ENCODE measurements at places on chromosomes 2 and 18.

- DNase-seq: no peak
Observed at GRCh38 chr18:34039201-34039600, 185.5 kb downstream of the NOL4 start.

GRCh38 chr2:173062801-173063200 lies 12.8 kb upstream of the MAP3K20 start:
- DNase-seq: no peak

DNA sequence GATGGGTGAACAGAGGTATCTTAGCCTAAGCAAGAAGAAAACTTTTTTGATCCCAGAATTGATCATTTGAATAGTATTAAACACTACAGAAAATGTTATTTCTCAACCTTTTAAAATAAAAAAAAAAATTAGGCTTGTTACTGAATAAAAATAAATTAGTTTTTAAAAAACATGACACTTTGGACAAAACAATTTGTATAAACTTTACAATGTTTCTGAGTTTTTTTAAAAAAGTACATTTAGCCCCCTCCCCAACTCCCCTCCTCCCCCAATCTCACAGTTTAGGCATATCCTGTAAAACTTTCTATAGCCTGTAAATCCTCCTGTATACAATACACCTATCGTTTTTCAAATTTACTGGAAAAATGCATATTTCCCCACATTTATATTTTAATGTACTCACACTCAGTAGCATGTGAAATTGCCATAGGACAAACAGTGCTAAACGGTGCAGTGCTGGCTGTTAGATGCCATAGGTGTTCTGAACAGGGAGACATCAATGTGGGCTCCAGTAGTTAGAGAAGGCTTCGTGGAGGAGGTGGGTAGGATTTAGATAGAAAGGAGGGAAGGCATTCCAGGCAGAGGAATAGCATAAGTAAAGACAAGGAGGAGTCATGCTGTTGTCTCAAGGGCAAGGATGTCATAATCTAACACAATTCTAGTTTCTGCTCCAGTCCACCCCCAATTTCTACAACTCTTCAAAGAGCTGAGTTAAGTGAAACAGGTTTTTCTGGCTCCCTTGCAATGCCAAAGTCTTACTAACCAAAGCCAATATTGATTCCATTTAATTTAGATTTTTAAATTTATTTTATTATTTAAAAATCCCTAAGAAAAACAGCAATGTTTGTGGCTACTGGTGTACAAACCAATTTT lies 50.9 kb downstream of the SP3 start:
- DNase-seq: no peak

GRCh38 chr18:50734886-50735285 lies 84.9 kb downstream of the MRO start:
- DNase-seq: no peak

DNA sequence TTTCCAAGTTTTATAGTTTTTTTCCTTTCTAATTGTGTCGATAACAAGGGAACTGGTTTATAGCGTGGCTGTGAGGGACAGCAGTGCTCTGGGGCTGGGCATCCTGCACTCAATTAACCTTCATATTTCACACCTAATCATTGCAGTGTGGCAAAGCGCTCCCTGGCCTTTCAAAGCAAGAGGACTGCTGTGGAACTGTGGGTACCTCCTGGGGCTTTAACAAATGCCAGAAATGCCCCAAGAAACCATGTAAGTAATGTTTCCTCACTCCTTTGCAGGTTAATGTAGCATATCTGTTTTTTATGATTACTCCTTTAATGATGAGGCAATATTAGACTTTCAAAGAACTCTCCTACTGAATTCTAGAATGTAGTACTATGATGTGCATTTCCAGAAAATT lies 259.0 kb upstream of the RASGRP3 start:
- no peak for DNase-seq

DNA sequence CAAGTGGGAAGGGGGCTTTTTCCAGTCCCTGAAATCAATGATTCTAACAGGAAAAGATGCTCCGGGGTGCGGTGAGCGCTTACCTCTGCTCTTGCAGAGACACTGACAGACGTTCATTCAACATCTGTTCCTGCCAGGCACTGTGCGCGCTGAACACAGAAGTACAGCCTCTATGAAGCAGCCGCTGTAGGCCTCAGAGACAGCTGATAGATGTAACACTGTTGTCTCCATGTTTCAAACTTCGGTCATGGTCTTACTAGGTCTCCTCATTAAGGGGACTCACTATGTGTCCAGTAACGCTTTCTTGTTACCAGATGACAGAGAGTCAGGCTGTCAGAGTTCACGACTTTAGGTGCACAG lies 649 bp upstream of the CLIP4 start:
- peak; percentile 21 for DNase-seq

- DNase-seq: no peak
Observed at GRCh38 chr2:56531668-56532420, 348.1 kb downstream of the CCDC85A start.

DNA sequence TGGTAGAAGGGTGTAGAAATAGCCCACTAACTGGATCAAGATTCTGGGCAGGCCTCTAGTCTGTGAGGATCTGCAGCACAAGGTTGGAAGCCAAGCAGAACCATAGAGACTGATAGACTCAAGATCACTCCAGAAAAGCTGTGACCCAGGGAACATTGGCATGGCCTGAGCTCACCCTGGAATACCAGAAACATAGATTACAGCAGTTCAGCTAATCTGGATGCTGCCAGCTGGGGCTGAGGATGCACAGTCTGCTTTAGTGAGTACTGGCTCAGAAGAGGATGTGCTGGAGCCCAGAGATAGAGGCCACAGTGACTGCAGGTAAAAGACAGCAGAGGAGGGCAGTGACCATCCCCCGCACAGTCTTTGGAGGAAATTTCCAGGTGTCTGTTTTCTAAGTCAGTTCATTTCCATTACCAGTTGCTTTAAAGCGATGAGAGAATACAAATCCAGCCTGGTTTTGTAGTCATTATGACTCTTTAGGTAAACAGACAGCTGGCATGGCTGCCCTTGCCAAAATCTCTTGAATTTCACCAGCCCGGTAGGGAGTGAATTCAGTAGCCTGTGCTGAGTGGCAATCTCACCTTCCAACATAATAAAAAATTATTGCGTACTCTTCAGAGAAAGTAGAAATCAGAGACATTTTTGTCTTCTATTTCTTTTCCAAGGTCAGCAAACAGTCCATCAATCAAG lies 119.2 kb downstream of the ANTXR1 start:
- no peak for DNase-seq

- peak; percentile 28 for DNase-seq
Observed at GRCh38 chr18:5729983-5730699, 165.2 kb downstream of the TMEM200C start.

DNA sequence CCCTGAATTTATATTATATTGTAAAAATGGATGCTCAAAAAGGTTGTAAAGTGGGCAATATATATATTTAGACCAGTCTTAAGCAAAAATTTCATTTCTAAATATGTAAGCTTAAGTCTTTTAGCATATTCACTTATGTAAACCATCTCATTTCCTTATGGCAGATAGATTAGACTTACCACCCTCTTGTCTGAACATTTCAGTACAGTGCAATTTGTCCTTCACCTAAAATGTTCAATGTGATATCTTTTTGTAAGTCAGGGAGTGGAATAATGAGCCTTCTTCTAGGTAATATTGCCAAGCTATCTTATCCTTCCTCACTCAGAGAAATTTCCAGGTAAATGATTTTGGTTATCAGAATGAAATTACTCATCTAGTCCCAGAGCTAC lies 92.3 kb downstream of the KLF7 start:
- no peak for DNase-seq

DNA sequence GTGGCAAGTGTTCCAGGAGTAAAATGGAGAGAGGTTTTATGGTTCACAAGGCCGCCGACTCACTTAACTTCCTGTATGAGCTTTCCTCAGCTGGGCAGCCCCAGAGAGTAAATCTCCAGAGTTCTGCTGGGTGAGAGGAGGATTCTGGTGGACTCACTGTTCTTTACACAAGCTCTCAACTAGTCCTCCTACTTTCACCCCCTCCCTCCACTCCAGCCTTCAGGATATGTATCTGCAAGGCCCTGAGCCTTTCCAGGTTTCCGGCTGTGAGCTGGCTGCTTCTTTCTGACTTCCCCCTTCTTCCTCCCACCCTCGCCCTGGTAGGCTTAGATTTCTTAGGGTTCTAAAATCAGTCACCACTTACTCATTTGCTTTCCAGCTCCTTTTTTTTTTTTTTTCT lies 34.0 kb downstream of the EML6 start:
- DNase-seq: no peak

DNA sequence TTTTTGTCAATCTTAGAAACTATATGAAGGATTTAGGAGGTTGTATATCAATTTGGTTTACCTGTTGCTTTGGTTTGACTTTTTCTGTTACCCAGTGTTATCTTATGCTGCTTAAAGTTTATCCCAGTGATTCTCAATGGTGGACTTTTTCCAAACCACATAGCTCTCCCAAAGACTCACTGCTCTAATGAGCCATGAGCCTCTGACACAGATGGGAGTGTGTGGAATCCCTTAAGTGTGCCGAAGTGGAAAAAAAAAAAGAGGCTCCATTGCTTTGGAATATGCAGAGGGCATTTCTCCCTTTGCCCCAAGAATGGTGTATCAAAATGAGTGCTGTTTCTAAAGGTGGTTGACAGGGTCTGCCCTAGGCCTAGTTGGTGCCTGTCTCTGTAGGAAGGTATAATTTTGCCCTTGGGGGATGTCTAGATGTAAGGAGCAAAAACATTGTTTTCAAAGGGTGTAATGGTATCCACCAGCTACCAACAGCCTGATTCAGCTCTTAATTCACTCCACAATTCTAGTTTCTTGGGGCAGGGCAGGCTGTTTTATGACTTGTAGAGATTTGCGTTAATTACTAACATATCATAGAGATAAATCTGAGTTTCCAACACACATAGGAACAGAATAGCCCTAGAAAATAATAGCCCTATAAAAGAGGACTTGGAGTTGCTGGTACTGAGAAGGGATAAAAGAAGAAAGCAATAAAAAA lies 64.3 kb upstream of the CYP26B1 start:
- no peak for DNase-seq

GRCh38 chr18:31162419-31162793 lies 250 bp downstream of the DSC1 start:
- DNase-seq: no peak

- no peak for DNase-seq
Observed at GRCh38 chr2:67834482-67834881, 228.3 kb downstream of the C1D start.

GRCh38 chr2:192162392-192163042 lies 32.2 kb downstream of the TMEFF2 start:
- DNase-seq: peak; percentile 54

GRCh38 chr18:49460976-49461601 lies 644 bp upstream of the DYM start:
- no peak for DNase-seq

- no peak for DNase-seq
Observed at GRCh38 chr2:107525406-107525805, 301.3 kb upstream of the RGPD4 start.

GRCh38 chr18:76406791-76407190 lies 88.3 kb downstream of the ZNF516 start:
- DNase-seq: no peak

DNA sequence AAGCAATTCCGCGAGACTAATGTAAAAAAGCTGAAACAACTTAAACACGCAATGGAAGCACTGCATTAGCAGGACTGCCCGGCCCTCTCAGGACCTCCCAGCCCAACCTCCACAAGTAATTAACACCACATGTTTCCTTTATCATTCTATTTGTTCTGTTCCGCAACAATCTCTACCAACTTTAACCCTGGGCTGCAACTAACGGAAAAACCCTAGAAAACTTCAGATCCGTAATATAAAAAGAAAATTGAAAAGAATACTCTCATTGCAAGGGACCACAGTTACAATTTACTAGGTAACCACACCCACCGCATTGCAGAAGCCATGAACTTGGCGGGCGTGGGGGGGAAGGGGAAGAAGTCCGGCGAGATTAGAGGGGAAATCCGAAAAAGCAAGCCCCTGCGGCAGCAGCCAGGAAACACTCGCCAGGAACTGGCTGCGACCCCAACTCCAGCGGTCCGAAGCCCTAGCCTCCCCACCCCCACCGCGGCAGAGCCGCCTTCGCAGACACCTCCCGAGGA lies 1.2 kb downstream of the EPB41L3 start:
- peak; percentile 62 for DNase-seq

- DNase-seq: no peak
Observed at GRCh38 chr2:130986890-130987493, 106.3 kb downstream of the FAM168B start.

GRCh38 chr2:19670303-19670702 lies 231.5 kb downstream of the TTC32 start:
- DNase-seq: no peak

DNA sequence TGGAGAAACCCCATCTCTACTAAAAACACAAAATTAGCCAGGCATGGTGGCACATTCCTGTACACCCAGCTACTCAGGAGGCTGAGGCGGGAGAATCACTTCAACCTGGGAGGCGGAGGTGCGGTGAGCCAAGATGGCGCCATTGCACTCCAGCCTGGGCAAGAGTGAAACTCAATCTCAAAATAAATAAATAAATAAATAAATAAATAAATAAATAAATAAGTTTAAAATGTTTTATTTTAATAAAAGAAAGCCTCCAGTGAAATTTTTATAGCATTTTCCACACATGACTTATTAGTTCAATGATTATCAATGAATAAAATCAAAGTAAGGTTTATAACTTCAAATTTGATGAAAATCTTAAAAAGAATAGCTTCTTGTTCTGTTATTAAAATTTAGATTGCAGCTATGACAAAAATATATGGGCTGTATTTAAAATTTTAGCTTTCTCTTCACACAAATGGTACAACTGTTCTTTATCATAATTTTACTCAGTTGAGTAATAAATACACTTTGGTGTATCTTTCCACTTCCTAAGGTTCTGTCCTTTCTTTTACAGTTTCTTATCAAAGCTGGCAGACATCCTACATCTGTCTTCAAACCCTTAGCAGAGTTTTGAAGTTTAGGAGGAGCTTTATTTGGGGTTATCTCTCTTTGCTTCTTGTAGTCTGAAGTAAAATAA lies 78.4 kb upstream of the ZSWIM2 start:
- no peak for DNase-seq

DNA sequence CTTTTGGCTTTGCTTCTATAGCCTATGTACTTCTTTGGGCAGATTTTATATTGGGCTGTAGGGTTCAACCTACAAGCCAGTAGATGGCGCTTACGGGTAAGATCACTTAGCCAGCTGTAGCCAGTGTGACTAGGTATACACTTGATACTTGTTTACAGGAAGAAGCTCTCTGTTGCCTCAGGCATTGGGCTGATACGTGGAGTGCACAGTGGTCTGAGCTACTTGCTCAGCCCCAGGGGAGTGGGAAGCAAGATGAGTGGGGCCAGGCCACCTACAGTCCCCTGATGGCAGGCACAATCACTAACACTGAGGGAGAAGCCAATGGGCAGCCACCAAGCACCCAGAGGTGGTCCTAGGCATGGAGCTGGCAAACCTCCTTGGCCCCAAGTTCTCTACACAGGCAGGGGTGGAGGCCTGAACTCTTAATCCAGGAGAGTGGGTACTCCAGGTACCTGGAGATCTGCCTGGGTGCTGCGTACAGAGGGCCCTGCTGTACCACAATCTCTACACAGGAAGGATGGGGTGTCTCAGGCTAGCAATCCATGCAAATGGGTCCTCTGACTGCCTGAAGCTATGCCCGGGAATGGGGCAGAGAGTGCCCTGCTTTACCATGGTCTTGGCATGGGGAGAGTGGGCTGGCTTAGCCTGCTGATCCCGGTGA lies 122.2 kb downstream of the NCOA1 start:
- DNase-seq: no peak
